Effector CD4-positive, alpha-beta T cell (primary cell): ENCODE measurements at places on chromosomes 4 and X.
A peak's percentile ranks its signal among the peaks of the same experiment; 100 is the strongest.

DNA sequence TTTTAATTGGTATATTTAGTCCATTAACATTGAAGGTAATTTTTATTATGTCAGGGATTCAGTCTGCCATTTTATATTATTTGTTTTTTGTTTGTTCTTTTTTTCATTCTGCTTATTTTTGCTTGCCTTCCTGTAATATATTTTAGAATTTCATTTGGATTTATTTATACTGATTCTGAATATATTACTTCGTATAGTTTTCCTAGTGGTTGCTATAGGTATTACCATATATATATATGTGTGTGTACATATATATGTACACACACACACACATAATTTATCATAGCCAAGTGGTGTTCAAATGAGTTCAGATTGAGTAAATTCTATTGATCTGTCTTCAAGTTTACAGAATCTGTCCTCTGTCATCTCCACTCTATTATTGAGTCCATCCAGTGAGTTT, 11.2 kb downstream of the CITED1 start:
- no peak for DNase-seq

DNA sequence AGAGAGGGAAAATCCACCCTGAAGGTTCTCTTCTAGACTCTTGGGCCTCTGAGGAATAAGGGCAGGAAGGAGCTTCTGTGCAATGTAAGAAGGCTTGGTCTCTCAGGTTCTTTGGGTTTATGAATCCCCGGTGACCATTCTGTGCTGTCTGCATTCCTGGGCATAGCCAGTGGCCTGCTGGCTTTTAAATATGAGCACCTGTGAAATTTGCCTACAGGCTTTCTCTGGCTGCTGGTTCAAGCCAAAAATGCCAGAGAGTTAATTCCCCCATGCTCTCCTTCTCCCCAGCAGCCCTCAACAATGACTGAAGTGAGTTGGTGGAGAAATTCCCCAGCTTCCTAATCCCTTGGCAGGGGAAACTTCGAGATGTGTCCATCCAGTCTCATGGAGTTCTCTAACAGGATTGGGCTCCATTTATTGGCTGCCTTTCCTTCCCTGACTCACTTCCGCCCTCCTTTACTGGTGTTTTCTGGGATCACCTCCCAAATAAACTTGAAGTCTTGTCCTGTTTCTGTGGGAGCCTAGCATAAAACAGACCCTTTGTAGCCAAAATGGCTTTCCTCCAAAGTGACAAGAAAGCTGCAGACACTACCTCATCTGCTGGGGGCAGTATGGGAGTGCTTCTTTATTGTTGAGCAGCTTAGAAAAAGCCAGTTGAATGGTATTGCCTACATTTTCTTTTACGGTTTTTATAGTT, 179.4 kb upstream of the CASK start:
- no peak for DNase-seq

DNA sequence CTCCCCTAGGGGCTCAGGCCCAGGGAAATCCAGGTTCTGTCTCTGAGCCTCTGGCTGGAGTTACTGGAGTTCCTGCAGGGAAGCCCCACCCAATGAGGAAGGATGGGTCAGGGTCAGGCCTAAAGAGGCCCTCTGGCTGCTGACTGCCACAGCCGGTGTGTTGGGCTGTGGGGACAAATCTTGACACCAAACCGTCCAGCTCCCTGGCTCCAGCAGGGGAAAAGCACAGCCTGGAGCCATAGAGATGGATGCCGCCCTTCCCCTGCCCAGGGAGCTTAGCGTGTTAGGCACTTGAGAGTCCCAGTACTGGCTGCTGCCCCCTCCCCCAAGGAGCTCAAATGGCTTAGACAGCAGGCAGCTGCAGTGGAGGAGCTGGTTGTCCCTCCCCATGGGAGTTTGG, 321.3 kb upstream of the LCORL start:
- DNase-seq = no peak

DNA sequence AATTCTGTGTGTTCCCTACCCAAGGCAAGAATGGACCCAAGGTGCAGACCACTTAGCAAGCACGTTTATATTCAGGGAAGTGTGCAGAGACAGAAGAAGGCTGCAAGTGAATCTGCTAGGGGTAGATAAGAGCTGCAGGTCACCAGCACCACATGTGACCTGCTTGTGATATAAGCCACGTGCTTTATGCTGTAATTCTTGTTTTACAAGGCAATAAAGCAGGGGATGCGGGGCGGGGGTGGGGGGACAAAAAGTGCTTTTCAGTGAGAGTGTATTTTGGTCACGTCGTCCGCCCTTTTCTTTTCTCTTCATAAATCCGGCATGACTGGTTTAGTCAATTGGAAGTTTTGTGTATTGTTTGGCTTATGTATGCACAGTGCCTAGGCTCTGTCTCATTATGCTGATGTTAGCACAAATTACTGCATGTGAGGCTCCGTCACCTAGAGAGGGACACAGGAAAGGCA, 192.7 kb downstream of the RBMX2 start:
- DNase-seq = no peak

DNA sequence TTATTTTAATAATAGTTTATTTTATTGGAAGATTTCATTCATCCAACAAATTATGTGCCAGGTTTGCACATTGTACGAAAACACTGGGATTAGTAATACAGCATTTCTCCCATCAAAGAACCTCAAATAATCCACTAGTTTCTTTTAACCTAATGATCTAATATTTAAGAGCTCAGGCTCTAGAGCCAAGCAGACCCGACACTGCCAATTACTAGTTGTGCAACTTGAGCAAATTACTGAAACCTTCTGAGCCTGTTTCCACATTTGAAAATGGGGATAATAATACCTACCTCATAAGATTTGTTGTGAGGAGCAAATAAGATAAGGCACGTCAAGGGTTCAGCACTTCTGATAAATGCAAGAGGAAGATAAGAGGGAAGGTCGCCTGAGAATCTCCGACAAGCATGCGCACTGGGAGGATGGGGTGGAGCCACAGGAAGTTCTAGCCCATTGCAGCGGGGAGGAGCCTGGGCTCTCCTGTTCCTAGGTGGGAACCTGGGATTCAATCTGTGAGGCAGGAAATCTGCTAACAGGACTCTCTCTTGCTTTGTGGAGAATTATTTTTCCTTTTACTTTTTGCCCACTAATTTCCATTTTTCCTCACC, 141.5 kb upstream of the SMAD1 start:
- DNase-seq = no peak

GRCh38 chr4:169133932-169134331, 123.9 kb upstream of the CBR4 start:
- DNase-seq = no peak

DNA sequence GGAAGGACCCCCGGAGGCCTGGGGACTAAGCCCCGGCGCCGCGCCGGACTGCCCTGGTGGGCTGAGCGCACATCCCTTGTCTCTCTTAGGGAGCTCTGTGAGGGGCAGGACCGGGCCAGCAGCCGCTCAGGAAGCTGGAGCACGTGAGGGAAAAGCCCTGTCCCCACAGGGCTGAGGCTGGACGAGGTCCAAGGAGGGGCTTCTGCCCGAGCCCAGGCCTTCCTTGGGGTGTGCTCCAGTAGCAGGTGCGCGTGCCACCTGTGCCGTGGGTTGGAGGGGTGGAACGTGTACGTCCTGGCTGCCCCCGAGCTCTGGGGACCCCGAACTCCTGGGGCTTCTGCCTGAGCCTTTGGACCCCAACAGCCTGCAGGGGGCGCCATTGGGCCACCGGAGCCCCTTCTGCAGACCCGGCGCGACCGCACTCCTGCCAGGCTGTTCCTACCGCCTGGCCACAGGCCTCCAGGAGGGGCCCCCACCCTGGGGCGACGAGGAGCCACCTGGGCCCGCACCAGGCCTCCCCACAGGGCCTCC, 27.2 kb downstream of the TACC3 start:
- DNase-seq = peak; percentile 76

DNA sequence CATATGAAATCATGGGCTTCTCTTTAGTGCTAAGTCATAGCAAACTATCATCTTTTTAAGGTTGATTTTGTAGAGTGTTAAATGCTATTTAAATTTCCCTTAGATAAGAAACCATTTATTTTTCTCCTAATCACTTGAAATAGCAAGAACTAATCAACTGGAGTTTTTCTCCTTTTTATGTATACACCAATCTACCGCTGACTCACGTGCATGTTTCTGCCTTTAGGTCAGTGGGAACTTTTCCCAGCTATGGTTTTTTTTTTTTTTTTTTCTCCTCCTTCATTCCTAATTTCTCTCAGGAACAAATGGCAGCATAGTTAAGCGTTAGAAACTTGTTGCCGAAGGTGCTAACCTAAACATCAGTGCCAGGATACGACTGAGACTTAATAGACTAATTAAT, 176.4 kb downstream of the BMPR1B start:
- no peak for DNase-seq

- no peak for DNase-seq
These were observed 166.9 kb downstream of the ASMT start for GRCh38 chrX:1781766-1782165.

DNA sequence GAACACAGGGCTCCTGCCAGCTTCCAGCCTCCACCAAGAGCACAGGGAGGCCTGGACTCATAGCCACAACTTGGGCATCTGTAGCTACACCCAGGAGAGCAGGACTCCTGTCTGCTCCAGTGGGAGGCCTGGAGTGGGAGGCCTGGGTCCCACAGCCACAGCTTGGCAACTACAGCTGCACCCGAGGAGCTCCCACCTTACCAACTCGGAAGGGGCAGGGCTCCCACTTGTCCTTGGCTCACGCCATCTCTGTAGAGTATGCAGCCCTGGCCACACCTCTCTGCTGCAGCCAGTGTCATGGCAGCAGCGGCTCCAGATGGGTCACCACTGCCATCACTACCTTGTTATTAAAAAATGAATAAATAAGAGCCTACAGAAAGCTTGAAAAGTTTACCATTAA, 45.5 kb downstream of the ARAP2 start:
- DNase-seq = no peak

GRCh38 chrX:98263135-98263534, 1379.4 kb downstream of the RPA4 start:
- no peak for DNase-seq

GRCh38 chrX:115616943-115617563, 56.1 kb downstream of the PLS3 start:
- no peak for DNase-seq

DNA sequence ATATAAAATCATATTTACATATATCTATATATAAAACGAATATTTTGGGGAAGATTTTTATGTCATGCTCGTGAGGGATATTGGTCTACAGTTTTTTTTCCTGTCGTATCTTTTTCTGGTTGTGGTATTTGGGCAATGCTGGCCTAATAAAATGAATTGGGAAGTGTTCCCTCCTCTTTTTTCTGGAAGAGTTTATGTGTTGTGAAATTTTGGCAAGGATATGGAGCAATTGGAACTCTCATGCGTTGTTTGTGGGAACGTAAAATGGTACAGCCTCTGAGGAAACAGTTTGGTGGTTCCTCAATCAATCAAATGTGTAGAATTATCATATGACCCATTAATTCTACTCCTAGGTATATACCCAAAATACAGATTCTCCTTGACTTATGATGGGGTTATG, 69.8 kb downstream of the ZNF182 start:
- DNase-seq = no peak

GRCh38 chrX:65677954-65678469, 10.6 kb downstream of the MSN start:
- DNase-seq = no peak

DNA sequence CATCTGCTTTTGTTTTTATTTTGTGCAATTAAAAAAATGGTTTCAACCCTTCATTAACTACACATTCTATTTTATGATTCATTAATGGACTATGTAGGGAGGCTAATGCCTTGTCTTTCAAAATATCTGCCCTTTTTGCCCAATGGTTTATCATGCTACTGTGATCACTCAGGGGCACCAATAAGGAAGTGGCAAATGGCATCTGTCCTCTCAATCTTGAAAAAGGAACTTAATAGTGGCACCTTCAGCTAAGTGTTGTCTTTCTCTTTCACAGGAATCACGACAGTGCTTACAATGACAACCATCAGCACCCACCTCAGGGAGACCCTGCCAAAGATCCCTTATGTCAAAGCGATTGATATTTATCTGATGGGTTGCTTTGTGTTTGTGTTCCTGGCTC, 57.1 kb downstream of the COMMD8 start:
- DNase-seq = no peak

GRCh38 chr4:127730142-127730913, at the start of gene SLC25A31:
TSS of gene SLC25A31 (plus strand) at chr4:127730400. CDS start at chr4:127730546, 146 bp downstream.
- DNase-seq = no peak

DNA sequence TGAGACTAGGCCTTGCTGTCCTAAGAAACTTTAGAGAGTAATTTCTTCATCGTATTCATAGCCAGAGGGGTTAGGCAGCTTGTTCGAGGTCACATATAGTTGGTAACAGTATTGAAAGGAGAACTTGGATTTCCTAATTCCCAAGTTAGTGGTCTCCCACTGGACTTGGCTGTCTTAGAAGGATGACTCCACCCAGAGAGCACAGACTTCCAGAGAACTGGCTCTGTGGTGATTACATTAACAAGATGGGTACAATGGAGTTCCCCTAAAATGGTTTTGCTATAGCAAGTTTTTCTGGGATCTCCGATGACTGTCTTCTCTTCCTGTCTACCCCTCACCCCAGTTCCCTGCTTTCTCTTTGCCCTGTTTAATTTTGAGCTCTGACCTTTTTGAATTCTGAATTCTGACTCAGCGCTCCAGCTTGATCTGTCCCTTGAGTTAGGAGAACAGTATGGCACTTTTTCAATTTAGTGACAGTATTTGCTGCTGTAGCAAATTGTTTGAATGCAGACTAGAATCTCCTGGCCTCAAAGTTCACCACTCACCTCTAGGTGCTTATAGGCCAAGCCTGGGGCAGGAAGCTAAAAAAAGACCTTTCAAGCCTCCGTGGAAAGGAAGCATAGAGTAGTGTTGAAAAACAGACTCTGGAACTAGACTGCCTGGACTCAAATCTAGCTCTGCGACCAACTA, 6.9 kb downstream of the MSN start:
- no peak for DNase-seq

- no peak for DNase-seq
These were observed 18.1 kb upstream of the CXCL2 start for GRCh38 chr4:74117024-74117534.

- no peak for DNase-seq
These were observed 110.6 kb upstream of the C1QTNF7 start for GRCh38 chr4:15317246-15317645.

DNA sequence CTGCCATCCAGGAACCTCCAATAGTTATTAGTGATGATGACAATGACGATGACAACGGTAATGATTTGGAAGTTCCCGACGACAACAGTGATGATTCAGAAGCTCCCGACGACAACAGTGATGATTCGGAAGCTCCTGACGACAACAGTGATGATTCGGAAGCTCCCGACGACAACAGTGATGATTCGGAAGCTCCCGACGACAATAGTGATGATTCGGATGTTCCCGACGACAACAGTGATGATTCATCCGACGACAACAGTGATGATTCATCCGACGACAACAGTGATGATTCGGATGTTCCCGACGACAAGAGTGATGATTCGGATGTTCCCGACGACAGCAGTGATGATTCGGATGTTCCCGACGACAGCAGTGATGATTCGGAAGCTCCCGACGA, 14.7 kb downstream of the CXCR3 start:
- no peak for DNase-seq
